ENCODE measurements at places on chromosomes 4 and X.

DNA sequence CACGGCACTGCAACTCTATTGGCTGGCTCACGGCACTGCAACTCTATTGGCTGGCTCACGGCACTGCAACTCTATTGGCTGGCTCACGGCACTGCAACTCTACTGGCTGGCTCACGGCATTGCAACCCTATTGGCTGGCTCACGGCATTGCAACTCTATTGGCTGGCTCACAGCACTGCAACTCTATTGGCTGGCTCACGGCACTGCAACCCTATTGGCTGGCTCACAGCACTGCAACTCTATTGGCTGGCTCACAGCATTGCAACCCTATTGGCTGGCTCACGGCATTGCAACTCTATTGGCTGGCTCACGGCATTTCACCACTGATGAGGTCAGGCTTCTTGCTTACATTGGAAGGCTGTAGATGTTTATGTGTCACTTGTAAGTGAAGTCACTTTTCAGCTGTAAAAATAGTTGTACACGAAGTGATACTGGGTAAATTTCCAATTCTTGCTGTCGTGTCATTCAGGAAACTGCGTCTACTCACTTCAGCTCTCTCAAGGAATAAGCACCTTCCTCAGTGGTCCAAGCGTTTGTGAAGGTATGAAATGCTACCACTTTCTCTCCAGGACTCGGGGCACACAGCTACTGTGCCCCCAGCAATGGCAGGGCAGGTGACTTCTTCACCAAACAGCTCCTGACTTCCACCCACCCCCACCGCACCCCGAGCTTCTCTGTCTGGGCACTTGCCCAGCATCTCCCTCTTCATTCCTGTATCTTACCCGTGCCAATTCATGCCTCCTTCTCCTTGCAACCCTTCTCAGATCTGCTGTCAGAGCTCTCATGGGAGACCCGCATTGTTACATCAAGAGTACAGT is 141.3 kb downstream of the AFAP1 start:
- no peak for DNase-seq

DNA sequence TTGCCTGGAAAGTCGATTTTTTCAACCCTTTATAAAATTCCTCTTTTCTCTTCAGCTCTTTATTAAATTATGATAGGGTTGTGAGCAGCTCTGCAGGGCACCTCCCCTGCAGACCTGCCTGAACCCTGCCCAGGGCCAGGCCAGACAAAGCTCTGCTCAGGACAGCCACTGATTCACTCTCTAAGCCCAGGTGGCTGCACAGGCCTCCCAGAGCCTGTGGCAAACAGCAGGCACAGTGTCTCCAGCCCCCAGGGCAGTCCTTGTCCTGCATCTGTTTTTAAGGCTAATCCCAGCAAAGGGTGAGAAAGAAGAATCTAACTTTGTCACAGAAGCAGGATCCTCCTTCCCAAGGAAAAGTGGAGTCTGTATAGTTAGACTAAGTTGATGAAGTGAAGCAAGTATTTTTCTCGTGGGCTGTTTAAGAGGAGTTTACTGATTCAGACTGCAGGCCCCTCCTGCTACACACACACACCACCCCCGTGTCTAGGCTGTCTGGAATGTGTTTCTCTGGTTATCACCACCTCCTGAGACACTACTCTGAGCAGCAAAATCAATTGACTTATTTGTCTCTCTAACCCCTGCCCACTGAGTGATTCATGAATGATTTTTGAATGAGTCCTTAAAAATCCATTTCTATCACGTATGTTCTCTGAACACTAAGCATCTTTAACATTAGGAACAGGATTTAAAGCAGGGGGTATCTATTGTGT is 101.7 kb downstream of the CHIC2 start:
- no peak for DNase-seq

DNA sequence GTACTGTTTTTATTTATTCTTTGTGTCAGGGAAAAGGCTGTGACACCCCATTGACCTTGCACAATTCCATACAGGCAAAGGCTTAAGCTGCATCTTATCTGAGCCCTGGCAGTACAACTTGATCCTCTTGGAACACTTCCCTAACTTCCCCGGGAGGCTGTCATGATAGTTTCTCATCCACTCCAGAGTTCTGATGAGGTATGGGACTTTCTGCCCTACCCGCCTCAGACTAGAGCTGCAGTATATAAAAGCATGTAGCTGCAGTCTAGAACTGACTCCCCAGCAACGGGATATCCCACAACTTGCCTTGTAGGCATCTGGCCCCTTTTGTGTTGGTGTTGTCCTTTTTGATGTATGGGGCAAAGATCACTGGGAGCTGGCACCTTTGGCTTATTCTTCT is 72.7 kb downstream of the FNIP2 start:
- DNase-seq = no peak

GRCh38 chrX:154002215-154002719 is 17.4 kb downstream of the IRAK1 start:
- DNase-seq = no peak

DNA sequence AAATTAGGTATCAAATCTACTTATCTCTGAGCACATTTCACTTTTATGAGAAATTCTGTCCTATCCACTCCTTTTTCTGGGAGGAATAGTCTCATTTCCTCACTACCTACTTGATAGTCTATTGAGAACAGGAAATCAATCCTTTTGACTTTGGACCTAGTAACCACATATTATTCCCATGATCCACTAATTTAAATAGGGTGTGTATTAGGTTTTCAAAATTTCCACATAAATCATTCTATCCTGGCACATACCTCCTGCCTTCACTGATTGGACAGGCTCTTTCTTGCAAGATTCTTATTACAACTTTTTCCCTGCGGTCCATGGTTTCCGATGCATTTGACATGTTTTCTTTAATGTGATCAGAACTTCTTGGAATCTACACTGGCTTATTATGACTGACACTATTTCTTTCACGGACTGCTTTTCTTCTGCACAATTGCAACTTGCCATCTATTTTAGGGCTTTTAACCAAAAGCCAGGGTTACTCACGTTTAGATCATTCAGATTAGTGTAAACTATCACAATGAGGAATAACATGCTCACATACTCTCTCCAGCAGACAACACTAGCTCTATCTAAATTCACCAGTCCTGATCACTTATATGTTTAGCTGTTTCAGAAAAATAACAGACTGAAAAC is 419.9 kb upstream of the SLIT2 start:
- no peak for DNase-seq

DNA sequence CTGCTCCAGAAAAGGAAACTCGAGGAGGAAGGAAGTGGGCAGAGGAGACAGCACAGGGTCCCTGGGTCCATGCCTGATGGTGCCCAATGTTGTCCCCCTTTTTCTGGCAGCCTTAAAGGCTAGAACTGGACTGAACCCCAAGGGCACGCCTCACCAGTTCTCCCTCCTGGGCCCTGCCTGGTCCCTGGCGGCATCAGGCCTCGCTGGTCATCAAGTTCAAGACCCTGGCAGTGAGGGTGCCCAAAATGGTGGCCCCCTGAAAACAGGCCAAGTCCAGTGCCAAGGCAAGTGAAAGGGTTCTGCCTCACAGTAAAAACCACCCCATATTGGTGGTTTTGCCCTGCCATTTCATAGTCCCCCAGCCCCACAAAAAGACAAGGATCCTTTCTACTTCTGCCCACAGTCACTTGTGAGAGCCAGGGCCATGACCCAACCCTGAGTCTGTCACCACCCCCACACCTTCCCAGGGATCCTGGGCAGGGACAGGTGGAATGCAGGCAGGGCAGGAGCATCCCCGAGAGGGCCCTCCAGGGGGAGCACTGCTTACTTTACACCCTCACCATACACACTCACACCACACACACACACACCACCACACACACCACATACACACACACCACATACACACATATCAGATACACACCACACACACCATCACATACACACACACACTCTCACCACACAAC is 107.6 kb downstream of the DCTD start:
- no peak for DNase-seq

- no peak for DNase-seq
These were observed 60.8 kb downstream of the REPS2 start for GRCh38 chrX:17007134-17007768.

DNA sequence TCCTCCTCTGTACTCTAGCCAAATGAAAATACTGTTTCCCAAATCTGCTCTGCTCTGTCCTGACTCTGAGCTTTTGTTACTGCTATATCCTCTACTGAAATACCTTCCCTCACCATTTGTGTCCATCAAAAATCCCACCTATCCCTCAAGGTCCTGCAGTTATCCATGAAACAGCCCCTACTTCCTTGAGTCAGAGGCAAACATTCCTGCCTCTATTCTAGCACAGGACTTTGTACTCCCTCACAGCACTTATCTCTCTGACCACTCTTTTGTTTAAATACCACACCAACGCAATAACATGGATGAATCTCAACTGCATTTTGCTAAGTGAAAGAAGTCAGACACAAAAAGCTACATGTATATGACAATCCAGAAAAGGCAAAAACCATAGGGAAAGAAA is 10.5 kb upstream of the RNF128 start:
- DNase-seq = no peak

DNA sequence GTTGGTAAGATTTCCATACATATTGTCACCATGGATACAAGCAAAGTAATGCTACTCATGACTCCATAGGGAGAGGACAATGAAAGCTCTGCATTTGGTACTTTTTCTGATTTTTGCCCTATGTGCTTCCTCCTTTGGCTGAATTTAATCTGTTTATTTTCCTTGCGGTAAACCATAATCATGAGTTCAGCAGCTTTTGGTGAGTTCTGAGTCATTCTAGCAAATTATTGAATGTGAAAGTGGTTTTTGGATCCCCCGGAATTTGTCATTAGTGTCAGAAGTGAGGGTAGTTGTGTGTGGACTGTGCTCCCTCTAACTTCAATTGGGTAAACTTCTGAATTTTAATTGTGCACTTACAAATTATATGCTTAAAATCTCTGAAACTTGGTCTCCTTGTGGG is 170.3 kb downstream of the MOSPD2 start:
- no peak for DNase-seq

Data from right kidney (tissue), 9 donors.